Cortex of kidney (tissue), 1 donor: ENCODE measurements at places on chromosomes 13 and 19.

- DNase-seq, result no peak
Measured at GRCh38 chr19:15443838-15444237, 5.9 kb downstream of the WIZ start.

DNA sequence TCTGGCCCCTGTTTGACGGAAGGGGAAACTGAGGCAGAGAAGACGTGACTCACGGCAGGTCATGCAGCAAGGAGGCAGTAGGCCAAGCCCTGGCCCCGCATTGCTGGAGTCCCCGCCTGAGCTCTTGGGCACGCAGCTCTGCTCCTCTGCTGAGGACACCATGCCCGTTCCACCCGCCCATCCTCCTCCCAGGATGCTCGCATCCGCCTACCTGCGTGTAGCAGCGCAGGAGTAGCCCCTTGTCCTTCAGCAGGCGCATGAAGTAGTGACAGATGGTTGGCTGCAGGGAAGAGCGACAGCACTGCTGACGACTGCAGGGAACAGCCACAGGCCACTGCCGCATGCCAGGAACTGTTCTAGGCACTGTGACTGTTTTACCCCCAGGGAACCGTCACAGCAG is 10.5 kb downstream of the SIRT2 start:
- no peak for DNase-seq

GRCh38 chr19:7868671-7869452 is 5.3 kb downstream of the PRR36 start:
- DNase-seq, result no peak

DNA sequence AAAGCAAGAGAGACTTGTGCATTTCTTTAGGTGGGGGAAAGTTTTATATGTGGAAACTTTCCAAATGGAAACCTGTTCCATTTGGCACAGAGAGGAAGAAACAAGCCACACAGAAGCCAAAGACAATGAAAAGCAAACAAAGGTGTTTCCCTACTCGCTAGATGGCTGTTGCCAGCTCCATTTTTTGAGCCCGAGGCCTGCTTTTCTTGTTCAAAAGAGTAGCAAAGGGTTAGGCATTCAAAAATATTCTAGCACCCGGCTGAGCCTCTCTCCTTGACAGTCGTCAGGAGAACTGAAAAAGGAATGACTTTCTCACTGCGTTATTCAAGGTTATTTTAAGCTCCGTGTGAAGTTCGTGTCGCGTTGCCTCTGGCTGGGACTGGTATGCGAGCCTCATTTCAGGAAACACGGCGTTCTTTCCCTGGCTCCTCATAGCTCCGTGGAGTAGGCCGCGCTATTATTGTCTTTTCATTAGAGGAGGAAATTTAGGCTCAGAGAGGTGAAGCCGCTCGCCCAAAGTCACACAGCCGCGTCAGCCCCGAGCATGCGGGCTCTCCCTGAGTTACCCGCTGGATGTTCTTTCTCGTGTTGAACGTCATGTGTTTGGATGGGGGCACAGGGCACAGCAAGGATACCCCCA is 7.6 kb downstream of the TRPM4 start:
- DNase-seq, result no peak

- no peak for DNase-seq
Measured at GRCh38 chr19:1079566-1080111, 12.7 kb downstream of the ARHGAP45 start.

DNA sequence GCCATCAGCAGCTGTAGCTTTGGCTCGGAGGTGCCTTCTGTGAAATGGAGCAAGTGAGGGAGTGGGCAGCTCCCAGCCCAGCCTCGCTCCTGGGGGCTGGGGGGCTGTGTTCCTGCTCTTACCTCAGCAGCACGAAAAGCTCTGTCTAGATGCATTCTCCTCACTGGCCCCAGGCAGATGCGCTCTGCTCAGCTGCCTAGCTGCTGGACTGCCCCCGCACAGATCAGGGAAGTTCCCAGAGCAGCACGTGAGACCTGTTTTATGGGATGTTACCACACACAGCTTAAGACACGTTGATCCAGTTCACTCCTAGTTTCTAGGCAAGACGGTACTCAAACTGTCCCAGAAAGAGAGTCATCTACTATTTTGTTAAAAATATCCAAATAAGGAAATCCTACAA is 13.6 kb downstream of the LCP1 start:
- DNase-seq, result no peak

GRCh38 chr19:55460670-55461258 is 678 bp downstream of the ISOC2 start:
- DNase-seq, result no peak

DNA sequence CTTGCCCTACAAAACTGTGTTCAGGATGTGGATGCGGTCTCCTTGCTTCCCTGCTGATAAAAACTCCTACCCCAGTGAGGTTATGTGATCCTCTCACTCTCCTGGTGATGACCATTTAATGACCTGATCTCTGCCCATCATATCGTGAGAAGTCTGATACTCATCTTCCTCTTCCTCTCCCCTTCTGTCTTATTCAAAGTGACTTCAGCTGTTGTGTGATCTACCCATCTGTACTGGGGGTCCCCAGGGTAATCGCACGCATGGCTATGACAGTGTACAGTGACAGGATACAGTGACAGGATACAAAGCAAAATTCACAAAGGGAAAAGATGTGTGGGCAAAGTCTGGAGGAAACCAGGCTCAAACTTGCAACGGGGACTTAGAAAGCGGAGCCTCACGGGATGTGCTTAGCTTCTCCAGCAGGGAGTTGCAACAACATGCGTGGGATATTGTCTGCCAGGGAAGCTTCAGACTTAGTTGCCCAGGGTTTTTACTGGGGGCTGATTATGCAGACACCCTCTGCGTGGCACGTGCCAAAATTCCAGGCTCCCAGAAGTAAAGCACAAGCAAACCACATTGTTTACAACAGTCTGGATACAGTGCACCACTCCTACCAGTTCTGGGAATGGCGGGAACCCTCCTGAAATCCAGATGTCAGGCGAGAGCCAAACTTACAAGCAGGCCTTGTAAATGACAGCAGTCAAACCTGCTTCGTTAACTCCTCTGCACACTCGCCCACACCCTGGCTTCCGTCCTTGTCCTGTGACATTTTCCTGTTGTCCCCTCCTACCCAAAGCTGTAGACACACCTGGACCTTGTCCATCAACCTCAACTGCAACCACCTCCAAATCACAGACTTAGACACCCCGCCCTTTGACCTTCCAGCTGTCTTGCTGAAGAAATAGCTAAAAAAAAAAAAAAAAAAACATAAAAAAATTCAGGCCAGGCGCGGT is 18.0 kb upstream of the GARRE1 start:
- DNase-seq, result no peak

DNA sequence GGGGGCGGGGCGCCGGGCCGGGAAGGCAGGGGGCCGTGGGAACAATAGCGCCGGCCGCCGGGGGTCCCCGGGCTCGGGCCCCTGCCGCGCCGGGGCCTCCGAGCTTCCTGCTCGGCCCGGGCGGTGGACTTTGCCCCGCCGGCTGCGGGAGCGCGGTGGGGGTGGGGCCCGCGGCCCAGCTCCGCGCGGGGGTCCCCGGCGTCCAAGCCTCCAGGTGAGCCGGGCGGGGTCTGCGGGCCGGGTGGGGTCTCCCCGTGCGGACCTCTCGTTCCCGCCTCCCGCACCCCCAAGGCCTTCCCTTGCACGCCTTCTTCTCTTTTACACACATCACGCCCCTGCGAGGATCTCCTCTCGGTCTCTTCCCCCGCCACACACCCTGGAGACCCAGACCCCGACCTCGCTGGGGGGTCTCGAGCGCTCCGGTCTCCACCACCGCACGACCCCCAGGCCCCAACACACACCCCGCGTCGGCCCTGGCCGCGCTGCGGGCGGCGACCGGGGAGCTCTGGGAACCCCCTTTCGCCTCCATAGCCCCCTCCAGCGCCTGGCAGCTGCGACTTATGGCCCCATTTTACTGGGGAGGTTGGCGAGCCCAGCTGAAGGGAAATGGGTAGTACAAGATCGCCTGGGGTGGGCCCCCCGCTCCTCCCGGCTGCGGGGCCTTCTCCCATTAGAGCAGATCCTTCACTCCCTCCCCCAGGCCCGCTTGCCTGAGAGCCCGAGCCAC is 711 bp downstream of the CAMSAP3 start:
- no peak for DNase-seq

- no peak for DNase-seq
Measured at GRCh38 chr13:34151885-34152284, 333.9 kb downstream of the RFC3 start.

DNA sequence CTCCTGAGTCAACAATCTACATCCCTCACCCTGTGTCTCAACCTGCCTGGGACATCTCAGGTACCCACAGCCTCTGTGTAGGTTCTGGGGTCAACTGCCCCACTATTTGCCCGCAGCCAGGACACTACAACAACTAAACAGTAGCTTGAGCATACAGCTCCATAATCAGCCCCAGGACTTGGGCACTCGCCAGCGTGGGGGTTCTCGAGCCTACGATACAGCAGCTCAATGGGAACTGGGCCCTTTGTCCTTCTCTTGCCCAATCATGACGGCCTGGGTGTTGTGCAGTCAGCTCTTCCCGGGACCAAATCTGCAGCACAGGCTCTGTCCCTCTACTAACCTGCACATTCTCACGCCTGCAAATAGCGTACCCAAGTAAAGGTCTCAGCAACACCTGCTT is 1.3 kb downstream of the ZNF180 start:
- no peak for DNase-seq

DNA sequence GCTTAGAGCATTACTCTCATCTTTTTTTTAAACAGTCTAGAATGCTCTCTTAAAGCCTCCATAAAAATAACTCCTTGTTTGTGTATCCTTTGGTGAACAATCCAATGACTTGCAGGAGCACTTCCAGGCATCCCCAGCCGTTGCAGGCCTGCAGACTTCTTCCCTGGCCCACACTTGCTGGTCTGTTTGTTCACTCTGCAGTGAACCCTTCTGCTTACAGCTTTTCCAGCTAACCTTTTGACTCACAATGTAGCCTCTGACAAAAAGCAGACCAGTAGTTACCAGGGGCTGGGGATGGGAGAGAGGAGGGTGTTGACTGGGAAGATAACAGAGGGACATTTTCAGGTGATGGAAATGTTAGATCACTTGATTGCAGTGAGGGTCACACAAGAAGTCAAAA is 9.1 kb downstream of the GPR42 start:
- DNase-seq, result no peak

GRCh38 chr19:10223488-10224213 is 7.5 kb downstream of the S1PR2 start:
- no peak for DNase-seq

DNA sequence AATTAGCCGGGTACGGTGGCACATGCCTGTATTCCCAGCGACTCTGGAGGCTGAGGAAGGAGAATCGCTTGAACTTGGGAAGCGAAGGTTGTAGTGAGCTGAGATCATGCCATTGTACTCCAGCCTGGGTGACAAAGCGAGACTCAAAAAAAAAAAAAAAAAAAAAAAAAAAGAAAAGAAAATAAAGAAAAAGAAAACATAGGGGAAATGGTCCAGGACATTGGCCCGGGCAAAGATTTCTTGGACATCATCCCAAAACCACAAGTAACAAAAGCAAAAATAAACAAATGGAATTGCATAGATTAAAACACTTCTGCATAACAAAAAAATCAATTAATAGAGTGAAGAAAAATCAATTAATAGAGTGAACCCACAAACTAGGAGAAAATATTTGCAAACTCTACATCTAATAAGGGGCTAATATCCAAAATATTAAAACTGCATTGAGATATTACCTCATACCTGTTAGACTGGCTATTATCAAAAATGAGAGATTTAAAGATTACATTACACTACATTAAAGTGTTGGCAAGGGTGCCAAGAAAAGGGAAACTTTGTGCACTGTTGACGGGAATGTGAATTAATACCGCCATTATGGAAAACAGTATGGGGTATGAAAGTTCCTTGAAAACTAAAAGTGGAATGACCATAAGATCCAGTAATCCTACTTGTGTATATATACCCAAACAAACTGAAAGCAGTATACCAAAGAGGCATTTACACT is 18.5 kb upstream of the ABCC4 start:
- no peak for DNase-seq

DNA sequence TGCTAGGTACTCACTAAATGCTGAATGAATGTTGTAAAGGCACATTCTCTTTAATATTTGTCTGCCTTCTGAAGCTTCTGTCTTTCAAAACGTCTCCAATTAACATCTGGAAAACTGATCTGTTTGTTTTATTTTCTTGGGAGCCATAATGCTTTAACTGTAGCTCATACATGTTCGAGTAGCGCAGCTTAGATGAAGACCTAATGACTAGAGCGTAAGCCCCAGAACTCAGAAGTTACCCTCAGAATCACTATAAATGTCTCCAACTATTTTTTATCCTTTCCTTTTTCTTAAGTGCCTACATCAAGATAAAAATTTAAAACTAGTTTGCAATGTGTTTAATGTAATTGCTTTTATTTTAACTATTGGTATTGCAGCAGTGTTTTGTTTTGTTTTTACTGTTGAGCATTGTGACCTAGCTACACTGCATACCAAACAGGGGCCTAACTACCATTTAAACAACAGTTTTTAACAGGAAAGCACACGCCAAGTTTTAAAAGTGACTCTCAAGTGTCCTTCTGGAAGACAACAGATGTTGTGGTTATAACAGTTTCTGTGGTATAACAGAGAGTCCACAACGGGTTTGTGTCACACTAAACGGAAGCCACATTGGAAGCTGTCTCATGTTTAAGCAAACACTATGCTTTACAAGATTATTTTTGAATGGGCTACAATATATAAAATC is 42.0 kb downstream of the MRPL57 start:
- DNase-seq, result no peak

DNA sequence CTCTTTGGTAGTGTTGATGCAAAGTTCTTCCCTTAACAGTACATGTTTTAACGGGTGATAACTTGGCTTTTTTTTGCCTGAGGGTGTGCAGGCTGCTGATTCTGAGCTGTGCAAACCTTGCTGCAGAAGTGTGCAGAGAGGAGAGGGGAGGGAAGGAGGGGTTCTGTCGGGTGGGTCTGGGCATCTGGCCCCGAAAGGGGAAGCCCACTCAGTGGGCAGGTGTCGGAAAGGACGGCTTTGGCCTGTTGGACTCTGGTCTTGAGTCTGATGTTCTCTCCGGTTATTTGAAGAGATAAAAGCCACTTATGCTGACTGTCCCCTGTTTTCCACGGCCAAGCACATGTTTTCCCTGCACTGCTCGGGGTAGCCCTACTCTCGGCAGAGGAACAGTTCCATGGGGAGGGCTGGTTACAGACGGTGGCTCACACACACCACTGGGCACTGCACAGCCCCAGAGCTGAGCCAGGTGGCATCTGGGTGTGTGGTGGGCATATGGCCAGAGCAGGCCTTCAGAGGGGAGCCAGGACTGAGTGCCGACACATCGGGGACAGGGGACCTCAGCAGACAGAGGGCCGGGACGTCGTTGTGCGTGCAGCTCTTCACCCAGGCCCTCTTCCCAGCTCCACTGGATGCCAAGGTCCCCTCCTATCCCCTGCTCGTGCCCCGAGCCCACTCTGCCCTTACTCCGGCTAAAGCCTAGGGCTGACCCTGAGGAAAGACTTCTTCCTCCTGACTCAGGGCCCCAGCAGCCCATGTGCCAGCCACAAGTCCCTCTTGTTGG is 93.2 kb downstream of the TEX29 start:
- DNase-seq, result no peak

- no peak for DNase-seq
Measured at GRCh38 chr19:18345296-18345695, 4.9 kb downstream of the PGPEP1 start.

GRCh38 chr13:77674852-77675251 is 22.6 kb upstream of the SLAIN1 start:
- DNase-seq, result no peak
